Psoas muscle (tissue), 8 donors: ENCODE measurements at places on chromosomes 5 and 9. TPM values are rescaled to one million over a fixed set of nuclear protein-coding genes. Genes with fewer than 3 reads are reported as not detected.

DNA sequence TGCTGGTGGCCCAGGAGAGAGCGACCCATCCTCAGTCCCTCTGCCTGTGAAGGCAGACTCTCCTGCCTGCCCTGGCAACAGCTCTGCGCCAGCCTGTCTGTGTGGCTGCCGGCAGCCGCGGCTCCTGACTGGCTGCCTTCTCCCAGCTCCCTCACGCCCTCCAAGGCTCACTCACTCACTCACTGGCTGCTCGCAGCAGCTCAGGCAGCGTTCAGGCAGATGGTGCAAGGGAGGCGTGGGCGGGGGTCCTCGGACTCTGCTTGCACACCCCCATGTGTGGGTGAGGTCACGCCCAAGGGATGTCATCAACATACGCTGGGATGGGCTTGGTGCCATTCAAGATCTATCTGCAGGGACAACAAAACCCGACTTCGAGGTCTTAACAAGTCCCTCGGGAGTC is 66.7 kb downstream of the DAB2IP start:
- DNase-seq: no peak
- H3K27me3 ChIP-seq: no peaks in the 10 kb centered on the region
- no peaks in the 10 kb centered on the region for H3K36me3 ChIP-seq
- no peak overlapping the region for H3K4me3 ChIP-seq

DNA sequence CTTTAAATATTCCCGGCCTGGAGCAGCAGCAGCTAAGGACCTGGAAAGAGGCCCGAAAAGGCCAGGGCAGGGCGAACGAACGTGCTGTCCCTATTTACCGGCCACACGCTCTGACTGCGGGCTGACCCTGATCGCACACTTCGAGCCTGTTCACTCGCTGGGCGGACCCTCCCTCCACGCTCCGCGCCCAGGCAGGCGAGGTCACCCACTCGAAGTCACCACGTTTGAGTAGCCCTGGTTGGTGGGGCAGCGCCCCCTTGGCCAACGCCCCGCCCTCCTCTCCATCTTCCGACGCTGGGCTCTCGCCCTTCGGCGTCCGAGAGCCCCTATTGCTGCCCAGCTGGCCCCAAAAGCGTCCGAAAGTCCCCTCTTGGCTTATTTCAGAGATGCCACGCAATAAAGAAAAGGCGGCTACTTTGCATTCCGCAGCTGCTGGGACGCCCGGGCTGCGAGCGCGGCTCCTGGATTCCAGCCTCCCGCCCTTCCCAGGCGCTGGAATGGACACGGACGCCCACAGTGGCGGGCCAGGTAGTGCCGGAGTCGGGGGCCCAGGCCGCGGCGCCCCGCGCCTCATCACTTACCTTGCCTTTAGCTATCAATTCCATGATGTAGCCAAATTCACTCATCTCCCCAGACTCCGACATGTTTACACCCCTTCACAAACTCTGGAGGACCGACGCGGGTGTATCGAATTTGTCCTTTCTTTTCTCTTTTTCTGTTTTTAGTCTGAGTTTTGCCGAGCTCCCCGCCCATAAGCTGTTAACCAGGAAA is 9.9 kb upstream of the TRIM36 start:
- peak overlapping the region; percentile 65 for H3K4me3 ChIP-seq
- peaks cover 3% of the 10 kb centered on the region for H3K27me3 ChIP-seq
- no peaks in the 10 kb centered on the region for H3K36me3 ChIP-seq
- DNase-seq: no peak

GRCh38 chr5:176714067-176714466 is 66.8 kb downstream of the TSPAN17 start:
- H3K4me3 ChIP-seq: no peak overlapping the region
- H3K27me3 ChIP-seq: peaks cover 49% of the 10 kb centered on the region
- DNase-seq: no peak
- H3K36me3 ChIP-seq: no peaks in the 10 kb centered on the region
- H3K27ac ChIP-seq: no peak overlapping the region

GRCh38 chr5:132392978-132393825 is 23.7 kb downstream of the SLC22A5 start:
- peaks cover 90% of the 10 kb centered on the region for H3K36me3 ChIP-seq
- no peaks in the 10 kb centered on the region for H3K27me3 ChIP-seq
- peaks cover 18% of the 10 kb centered on the region for H3K4me1 ChIP-seq
- DNase-seq: no peak
- H3K27ac ChIP-seq: no peak overlapping the region
- H3K4me3 ChIP-seq: no peak overlapping the region

DNA sequence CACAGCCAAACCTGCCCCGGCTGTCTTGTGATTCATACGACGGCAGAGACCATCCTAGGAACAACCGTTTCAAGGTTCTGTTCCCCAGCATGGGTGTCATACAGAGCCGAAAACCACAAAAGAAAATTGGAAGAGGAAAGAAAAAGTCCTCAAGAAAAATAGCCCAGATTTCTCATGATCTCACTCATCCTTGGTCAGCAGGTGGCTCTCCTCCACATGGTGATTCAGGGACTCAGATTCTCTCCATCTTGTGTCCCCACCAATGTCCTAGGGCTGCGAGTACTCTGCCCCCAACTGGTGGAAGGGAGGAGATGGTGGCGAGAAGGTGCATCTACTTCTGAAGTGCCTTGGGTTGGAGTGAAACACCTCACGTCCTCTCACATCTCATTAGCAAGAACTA is 25.6 kb downstream of the PDZD2 start:
- DNase-seq: no peak
- no peaks in the 10 kb centered on the region for H3K36me3 ChIP-seq
- H3K4me3 ChIP-seq: no peak overlapping the region

MARVELD2 gene
- 0.19 TPM for total RNA-seq

HEMGN gene
- total RNA-seq: not detected

DNA sequence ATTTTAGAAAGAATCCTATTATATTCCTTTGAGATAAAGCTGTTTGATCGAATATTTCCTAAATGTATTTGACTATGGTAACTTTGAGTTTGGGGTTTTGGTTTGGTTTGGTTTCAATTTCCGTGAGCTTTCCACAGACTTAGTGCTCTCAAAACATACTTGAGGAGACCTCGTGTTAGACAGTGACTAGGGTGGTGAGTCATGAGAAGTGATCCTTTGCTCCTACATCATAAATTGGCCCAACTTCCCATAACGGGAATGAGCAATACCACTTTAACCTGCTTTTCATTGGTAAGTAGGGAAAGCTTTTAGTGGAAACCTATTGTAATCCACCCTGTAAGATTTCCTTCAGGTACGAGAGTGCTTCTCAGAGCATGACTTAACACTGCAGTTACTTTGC is 3.8 kb upstream of the RASEF start:
- no peak for DNase-seq
- no peak overlapping the region for H3K27ac ChIP-seq
- peaks cover 9% of the 10 kb centered on the region for H3K4me1 ChIP-seq
- H3K27me3 ChIP-seq: peaks cover 33% of the 10 kb centered on the region
- H3K36me3 ChIP-seq: no peaks in the 10 kb centered on the region

DNA sequence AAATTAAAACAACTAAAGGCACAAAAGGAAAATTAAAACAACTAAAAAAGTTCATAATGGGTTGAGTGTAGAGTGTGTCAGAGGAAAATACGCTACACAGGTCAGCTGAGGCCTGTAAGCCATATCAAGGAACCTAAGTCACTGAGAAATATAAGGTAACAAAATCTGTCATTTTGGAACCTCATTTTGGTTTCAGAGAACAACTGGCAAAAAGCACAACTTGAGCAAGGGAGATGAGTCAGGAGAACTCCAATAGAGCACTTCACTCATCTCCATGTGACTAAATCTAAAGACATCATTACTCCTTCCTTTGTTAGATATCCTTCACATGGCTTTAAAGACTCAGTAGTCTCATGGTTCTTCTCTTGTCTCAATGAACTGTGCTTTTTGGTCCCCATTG is 269.4 kb upstream of the POU5F2 start:
- H3K27me3 ChIP-seq: no peaks in the 10 kb centered on the region
- H3K4me1 ChIP-seq: no peaks in the 10 kb centered on the region
- no peak overlapping the region for H3K4me3 ChIP-seq
- DNase-seq: no peak
- no peaks in the 10 kb centered on the region for H3K36me3 ChIP-seq
- no peak overlapping the region for H3K27ac ChIP-seq

DNA sequence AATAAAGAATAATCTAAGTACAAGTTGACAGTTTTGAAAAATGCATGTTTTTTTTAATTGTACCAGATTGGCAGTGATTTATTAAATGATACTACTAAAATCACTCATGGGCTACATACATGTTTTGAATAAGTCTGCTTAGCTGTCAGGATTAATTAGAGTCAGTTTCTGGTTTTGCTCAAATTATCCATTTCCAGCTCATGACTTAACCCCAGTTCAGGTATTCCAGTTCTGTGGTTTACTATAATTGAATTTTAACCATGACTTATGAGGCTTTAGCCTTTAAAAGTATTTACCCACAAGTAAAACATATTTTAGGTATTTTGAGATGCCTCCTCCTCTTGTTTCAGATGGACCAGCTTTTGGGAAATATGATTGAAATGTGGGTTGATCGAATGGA is 17.8 kb upstream of the LRRC70 start:
- no peak overlapping the region for H3K27ac ChIP-seq
- no peak for DNase-seq
- H3K4me3 ChIP-seq: no peak overlapping the region
- peaks cover 4% of the 10 kb centered on the region for H3K36me3 ChIP-seq

- no peak for DNase-seq
- no peak overlapping the region for H3K4me3 ChIP-seq
- H3K27me3 ChIP-seq: no peaks in the 10 kb centered on the region
- H3K4me1 ChIP-seq: no peaks in the 10 kb centered on the region
- H3K27ac ChIP-seq: no peak overlapping the region
- H3K36me3 ChIP-seq: no peaks in the 10 kb centered on the region
These were observed 51.4 kb upstream of the CKMT2 start for GRCh38 chr5:81181576-81182316.

DNA sequence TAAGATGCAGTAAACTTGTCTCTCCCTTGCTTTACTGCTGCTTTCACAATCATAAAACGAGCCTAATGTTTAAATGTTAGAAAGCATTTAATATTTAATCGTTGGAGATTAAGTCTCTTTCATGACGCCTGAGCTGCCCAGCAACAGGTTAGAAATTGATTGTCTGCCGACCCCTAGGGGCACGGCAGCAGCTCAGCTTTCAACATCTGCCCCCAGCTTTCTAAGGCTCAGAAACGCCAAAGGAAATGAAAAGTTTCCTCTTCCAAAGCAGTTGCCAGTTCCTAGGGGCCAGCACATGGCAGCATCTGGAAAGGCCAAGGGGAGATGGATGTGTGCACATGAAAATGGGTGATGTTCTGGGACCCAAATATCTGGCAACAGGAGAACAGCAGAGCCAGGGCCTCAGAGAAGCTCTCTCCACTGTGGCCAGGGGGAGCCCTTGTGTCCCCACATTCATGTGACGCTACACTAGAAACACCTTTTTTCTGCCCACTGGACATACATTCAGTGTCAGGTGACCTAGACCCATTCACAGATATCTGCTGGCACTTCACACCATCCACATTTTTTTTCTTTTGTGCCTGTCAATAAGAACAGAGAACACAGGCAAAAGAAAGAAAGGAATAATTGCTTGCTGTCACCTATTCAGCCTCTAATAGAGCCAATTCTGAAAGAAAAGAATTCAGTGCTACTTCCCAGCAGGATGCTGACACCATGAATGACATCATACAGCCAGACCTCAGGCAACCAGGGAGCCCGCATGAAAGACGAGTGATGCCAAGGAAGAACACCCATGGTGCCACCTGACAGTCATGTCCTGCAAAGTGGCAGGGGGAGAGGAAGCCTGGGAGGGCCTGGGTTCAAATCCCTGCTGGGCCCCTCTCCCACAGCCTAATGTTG is 205.0 kb upstream of the TAS2R1 start:
- H3K27me3 ChIP-seq: no peaks in the 10 kb centered on the region
- no peak overlapping the region for H3K27ac ChIP-seq
- no peaks in the 10 kb centered on the region for H3K4me1 ChIP-seq
- no peaks in the 10 kb centered on the region for H3K36me3 ChIP-seq

GRCh38 chr9:137148661-137149060 is 9.7 kb downstream of the GRIN1 start:
- H3K4me3 ChIP-seq: no peak overlapping the region
- peaks cover 36% of the 10 kb centered on the region for H3K27me3 ChIP-seq
- H3K36me3 ChIP-seq: no peaks in the 10 kb centered on the region
- no peak for DNase-seq
- H3K4me1 ChIP-seq: no peaks in the 10 kb centered on the region
- no peak overlapping the region for H3K27ac ChIP-seq

DNA sequence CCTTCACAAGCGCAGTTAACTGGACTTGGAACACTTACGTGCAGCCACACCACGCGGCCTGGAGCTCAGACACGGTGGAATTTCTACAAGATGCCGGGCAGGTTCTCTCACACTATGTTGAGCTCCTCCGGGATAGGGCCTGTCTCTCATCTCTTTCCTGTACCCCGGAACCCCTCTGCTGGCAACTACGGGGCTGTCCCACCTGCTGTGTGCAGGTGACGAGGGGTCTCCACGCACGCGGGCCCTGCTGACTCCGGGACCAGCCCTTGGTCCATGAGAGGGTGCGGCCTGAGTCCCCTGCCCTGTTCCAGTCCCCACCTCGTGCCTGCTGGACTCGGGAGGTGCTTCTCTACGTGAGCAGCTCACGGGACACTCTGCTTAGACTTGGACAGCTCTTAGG is 40.1 kb downstream of the SLC6A3 start:
- no peaks in the 10 kb centered on the region for H3K4me1 ChIP-seq
- peak; percentile 32 for DNase-seq
- H3K36me3 ChIP-seq: no peaks in the 10 kb centered on the region
- no peak overlapping the region for H3K27ac ChIP-seq
- no peak overlapping the region for H3K4me3 ChIP-seq

DNA sequence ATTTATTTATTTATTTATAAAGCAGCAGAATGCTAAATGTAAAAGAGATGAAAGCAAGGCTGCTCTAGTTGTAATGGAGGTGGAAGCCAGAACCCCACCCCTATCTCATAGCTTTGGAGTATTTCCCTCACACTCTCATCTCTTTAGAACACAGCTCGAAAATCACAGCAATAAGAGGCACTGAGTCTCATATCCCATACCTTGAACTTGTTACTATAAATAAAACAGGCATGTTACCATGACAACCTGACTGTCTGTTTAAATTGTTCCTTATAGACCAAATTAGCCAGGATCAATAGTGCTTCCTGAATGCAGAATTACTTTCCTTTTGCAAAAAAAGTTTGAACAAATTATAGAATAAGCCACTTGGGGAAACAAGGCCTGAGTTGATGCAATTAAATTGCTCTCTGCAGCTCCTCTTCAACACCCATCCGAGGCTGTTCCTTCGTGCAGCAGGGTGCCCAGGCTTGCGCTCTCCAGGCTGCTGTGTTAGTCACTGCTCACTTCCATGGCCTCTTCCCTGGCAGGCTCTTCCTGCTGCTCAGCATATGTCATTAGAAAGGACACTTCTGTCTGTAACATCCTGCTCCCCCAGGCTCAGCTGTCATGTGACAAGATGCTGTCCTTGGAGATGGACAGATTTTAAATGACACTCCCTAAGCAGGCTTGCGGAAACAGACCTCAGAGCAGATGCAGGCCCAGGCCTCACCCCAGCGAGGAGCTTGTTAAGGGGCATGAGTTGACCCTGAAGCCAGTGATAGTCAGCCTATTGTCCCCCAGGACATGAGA is 120.2 kb downstream of the CARTPT start:
- no peak for DNase-seq
- no peaks in the 10 kb centered on the region for H3K4me1 ChIP-seq
- H3K36me3 ChIP-seq: no peaks in the 10 kb centered on the region
- H3K27ac ChIP-seq: no peak overlapping the region

DMRT3 gene
- 0.17 TPM for total RNA-seq
